Activated CD4-positive, alpha-beta T cell treated with anti-CD3 and anti-CD28 coated beads for 1 hour (primary cell): ENCODE measurements at places on chromosomes 2 and 18.

- DNase-seq = no peak
Observed at GRCh38 chr18:24127735-24128134, 11.1 kb upstream of the CABYR start.

- no peak for DNase-seq
Observed at GRCh38 chr2:236959876-236960275, 125.8 kb upstream of the COPS8 start.

DNA sequence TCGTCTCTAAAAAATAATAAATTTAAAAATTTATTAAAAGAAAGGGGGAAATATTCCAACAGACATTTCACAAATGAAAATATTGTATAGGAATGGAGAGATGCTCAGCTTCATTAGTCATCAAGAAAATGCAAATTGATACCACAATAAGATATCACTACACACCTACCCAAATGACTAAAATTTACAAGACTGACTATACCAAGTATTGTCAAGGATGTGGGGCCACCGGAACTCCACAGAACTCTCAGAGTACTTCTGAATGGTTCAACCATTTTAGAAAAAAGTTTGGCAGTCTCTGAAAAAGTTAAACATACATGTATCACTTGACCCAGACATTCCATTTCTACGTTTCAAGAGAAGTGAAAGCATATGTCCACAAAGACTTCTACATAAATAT is 163.4 kb downstream of the EHBP1 start:
- DNase-seq = no peak

- DNase-seq = no peak
Observed at GRCh38 chr2:52084759-52085158, 1052.8 kb upstream of the NRXN1 start.

DNA sequence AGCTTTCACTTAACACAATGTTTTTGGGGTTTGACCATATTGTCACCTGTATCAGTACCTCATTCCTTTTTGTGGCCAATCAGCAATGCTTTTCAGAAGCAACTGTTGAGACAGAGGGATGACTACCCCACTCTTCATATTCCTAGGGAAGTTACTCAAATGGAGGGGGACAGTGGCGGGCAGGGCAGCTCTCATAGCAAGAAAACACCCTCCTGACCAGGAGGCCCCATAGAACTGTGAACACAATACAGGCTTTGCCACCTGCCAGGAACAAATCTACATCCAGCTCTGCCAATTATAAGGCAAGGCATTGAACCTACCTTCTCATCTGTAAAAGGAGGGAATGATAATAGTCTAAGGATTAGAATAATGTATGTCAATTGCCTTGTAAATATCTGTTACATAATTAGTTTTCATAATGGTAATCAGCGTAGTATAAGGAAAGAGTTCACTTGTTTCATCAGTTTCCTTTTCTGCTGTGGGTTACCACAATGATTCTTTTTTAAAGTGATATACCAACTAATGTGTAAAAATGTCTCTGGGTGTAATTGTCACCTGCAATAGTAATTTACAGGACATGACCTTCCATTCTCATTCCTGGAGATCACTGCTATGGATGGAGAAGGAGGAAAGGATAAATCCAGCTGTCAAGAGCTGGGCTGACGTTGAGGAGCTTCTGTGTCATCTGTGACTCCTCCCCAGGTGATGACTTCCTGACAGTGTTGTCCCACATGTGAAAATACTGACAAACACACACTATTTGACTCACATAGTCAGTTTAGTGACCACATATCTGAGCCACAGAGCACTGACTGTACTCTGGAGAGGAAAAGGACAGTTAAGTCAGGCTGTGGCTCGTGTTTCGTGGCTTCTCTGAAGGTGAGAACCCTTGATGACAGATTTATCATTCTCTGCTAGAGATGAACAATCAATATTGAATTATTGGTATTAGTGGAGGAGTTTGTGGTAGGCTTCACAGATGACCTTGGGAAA is 13.5 kb downstream of the ALPK2 start:
- peak; percentile 39 for DNase-seq

DNA sequence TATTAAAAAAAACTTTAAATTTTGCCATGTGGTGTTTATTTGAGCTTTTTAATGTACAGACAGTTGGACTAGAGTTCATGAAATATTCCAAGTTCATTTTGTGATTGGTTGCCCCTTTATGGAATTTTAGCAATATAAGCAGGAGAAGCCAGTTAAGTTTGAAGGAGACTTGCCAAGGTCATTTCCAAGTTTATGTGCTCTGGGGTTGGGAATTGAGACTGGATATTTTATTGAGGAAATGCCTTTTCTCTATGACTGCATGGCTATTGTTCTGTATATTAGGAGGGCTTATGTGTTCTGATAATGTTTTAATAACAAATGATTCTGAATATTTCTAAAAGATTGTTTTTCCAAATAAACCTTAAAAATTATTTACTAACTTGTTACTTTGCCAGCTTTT is 67.0 kb upstream of the TCF4 start:
- DNase-seq = no peak

DNA sequence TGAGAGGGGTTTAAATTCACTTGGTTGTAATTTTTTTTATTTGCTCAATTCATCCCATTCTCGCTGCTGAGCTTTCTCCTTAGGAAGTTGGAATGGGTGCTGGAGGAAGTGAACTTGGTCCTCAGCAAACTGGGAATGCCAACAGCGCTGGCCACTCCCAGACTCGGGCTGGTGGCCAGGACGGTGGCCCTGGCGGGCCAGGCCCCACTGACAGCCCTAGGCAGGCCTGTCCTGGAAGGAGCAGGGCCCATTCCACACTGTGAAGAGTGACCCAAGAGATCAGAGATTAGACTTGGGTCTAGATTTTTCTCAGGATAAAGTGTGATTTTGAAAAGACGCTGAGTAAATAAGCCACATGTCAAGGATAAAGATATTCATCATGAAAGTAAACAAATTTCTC is 132.7 kb downstream of the HDAC4 start:
- no peak for DNase-seq

- no peak for DNase-seq
Observed at GRCh38 chr2:235051436-235052260, 99.8 kb downstream of the SH3BP4 start.

GRCh38 chr18:54233228-54233625 is 8.8 kb upstream of the MBD2 start:
- no peak for DNase-seq
